GM06990 (cell line): ENCODE measurements at places on chromosomes 4 and X.

DNA sequence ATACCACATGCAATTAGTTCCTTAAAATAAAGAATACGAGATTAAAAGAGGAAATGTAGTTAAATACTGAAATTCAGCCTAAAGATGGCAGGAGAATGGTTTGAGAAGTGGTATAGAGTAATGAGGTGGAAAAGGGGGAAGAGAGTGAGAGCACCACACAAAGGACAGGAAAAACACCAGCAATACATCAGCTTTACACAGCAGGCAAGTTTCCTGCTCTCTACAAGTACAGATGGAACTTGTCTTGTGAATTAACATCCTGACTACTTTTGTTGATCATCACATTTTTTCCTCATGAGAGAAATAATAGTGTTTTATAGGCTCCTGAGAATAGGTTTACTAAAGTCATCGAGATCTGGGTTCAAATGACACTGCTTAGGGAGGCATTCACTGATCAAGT, 2.9 kb upstream of the UNC5C start:
- DNase-seq, result no peak

DNA sequence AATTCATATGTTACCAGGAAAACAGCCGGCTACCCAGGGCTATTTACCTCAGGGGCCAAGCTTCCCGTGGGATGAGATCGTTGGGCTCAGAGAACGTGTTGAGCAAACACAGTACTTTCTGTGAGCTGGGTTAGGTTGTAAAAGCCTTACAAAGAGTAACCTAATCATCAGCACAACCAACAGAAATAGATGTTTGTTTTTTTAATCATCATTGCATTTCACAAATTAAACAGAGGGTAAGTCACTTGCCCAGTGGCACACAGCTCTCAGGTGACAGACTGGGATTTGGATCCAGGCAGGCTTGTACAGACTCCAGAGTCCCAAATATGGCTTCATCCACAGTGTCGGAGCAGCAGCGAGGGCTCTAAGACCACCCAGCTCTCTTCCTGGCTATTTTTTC, 20.1 kb downstream of the SPON2 start:
- no peak for DNase-seq

GRCh38 chrX:17370191-17370590, 4.8 kb upstream of the NHS start:
- DNase-seq, result no peak

DNA sequence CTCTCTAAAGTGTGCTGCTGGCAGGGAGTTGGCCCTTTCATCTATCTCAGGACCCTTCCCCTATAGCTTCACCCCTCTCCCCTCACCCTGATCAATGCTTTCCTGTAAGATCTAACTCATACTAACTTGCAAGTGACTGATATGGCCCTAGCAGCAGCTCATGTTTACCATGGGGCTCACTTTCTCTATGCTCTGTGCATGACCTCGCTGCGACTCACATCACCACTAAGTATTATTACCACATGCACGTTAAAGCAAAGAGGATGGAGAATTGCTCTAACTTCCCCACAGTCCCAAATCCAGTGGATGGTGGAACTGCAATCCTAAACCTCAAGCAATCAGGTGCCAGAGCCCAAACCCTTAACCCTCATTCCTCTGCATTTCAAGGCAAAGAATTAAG, 626.6 kb downstream of the MID1IP1 start:
- DNase-seq, result no peak

- DNase-seq, result no peak
These were observed 334.6 kb upstream of the PPARGC1A start for GRCh38 chr4:24224446-24224845.
